NCI-H524 (cell line): ENCODE measurements at places on chromosomes 11 and 22.

DNA sequence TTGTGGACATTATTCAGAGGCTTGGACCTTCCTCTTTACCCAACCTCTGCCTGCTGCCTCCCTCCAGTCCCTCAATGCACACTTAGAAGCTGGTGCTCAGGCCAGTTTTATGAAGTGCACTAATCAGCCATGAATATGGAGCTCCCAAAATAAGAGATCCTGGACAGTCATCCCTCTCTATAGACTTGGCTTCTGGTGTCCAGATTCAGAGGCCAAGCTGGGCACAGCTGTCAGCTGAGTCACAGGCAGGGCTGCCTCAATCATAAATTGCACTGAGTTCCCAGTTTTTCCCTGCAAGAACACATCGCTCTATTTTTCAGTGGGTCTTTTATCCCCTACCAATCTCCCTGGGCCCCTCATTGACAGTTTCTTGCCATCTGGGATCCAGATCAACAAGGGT is 161.7 kb upstream of the CADM1 start:
- no peak for DNase-seq

DNA sequence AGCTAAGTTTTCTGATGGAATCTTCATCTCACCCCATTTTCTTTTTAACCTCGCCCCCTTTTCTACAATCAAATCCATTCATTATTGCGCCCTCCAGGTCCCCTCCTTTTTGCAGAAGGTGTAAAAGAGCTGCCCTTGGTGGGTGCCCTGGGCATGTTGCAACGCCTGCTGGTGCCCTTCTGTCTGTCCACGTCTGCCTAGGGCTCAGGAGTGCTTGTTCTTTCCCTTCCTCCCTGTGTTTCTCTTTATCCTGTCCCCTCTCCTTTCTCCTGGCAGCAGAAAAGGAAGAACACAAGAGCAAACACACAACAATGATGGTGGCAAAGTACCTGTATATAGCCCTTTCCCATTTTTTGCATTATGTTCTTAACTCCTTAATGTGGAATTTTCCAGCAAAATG is 6.2 kb upstream of the TLCD5 start:
- DNase-seq, result no peak

DNA sequence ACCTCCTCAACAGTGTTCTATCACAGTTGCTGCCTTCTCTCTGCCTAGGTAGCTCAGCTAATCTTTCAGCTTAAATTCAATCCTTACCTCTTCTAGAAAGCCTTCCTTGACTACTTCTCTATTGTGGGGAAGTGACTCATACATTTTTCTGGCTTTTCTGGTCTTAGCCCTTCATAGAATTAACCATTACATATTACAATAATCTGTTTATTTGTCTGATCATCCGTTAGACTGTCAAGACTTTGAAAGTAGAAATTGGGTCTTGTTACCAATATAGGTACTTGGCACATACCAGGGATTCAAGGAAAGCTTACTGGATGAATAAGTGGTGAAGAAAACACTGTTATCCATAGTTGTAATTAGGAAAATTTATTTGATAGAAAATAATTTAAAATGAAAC is 89.6 kb downstream of the FANCF start:
- no peak for DNase-seq

DNA sequence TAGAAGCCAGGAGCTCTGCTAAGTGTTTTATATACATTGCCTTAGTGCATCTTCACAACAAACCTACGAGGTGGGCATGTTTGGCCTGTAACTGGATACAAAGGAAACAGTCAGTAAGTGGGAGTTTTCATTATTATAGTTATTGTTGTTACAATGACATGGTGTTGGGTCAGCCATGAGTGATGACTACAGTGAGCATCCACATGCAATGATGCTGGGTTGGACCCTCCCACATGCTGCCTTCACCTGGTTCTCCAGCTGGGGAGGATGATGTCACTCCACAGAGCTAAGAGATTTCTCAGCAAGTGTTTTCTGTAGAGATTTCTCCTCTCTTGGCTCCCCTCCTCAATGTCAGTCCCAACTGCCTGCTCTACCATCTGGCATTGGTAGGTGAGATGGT is 59.3 kb downstream of the EHF start:
- no peak for DNase-seq
